SW 1271 (cell line): ENCODE measurements at places on chromosomes 4 and X.
A peak's percentile ranks its signal among the peaks of the same experiment; 100 is the strongest.

DNA sequence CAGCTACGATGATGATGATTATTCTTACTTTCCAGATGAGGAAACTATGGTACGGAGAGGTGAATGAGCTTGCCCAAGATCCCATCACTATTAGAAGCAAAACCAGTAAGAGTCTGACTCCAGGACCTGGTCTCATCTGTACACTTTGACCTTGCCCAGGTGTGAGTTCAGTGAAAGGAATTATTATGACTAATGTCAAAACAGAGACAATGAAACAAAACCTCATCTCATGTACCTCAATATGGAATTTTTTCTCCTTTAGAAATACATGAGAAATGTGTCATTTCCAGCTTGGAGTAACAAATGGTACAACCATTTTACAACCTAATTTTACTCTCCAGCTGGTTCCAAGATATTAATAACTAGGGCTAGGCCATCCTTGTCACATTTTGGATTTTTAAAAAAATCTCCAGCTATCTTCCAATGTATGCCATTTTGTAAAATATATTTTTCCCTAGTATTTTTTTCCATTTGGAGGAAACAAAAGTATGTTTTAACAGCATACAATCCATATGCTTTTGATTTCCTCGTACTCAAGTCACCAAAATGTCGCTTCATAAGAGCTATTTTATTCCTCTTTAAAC is 213.8 kb downstream of the PTTG2 start:
- DNase-seq, result no peak

- DNase-seq, result no peak
Measured at GRCh38 chr4:182137343-182137742, 105.9 kb upstream of the TENM3 start.

DNA sequence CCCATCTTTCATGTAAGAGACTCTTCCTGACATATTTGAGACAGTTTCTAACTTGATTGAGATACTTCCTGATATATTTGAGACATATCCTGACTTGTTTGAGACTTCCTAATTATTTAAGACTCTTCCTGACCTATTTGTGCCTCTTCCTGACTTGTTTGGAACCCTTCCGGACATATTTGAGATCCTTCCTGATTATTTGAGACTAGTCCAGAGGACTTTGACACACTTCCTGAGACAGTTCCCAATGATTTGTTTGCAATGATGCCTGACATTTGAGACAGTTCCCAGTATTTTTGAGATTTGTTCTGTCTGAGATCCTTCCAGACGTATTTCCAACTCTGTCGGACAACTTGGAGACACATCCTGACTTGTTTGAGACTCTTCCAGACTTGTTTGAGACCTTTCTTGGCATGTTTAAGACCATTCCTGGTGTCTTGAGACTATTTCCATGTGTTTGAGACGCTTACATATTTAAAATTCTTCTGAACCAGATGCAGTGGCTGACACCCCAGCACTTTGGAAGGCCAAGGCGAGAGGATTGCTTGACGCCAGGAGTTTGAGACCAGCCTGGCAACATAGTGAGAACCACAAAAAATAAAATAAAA is 118.9 kb upstream of the USP9X start:
- DNase-seq, result no peak

DNA sequence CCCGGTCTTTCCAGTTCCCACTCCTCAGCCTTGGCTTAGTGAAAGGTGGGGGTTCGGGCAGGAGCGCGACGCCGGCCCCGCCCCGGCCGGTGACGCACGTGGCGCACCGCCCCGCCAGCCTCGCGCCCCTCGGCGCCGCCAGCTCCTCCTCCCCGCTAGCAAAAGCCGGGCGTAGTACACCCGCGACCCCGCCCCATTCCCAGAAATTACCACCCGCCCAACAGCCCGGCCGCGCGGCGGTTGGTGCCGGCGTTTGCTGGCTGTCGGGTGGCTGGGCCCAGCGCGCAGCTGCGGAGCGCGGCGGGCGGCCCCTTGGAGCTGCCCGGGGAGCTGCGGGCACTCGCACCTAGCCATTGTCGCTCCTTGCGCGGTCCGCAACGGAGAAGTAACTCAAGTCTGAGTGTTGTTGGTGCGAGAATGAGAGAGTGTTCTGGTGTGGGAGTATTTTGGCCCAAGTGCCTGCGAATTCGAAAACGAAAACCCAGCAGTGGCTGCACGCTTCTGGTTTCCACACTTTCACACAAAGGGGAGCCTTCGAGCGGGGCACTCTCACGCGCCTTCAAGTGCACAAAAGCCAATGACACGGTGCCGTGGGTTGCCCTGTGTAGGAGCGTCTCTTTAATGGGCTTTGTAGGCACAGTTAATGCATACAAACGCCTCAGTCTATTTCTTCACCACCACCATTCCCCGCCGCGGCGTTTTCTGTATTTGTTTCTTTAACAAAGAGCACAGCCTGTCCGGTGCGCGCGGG is 1.0 kb upstream of the ELF2 start:
- peak; percentile 82 for DNase-seq

DNA sequence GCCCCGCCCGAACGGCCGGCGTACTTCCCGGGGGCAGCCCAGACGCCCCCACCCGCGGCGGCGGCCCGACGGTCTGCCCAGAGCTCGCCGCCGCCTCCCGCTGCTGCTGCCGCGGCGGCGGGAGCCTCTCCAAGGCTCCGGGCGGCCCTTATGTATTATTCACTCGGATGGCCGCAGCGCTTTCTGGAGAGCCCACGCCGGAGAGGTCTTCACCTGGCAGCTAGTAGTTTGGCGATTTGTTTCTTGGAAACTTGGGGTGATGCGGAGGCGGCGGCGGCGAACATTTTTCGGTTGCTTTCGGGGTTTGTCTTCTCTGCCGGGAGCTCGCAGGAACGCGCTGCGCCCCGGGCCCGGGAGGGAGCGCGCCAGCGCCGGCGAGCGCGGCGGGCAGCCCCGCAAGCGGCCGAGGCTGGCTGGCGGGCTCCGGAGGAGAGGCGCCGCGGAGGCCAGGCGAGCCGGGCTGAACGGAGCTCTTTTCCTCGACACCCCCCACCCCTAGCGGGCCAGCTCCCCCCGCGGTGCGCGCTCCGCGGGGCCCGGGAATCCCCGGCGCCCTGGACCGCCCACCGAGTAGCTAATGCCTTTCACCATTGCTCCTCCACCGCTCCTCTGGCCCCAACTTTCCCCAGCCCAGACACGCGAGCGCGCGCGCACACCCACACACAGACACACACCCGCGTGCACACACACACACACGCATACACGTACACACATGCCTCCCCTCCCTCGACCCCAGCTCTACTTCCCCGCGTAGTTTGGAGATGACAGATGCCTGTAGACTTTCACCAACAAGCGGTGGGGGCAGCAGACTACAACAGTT is 113.5 kb downstream of the DHX15 start:
- peak; percentile 32 for DNase-seq

GRCh38 chr4:31307029-31307428 is 586.9 kb downstream of the PCDH7 start:
- DNase-seq, result no peak

DNA sequence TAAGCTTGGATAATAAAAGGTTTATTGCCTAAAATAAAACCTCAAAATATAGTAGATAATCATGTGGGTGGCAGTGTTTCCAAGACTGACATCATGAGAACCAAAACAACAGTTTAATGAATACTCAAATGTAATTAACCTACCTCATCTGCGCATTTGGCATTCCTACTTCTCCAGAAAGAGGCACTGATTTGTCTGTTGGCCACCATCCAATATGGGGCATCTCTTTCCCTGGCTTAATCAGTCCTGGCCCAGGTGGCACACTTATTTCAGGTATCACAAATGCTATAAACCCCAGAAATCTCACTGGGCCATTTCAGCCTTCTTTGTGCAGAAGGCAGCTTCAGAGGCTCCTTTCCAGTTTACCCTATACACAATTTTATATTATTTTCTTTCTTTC is 192.2 kb downstream of the COMMD8 start:
- no peak for DNase-seq

DNA sequence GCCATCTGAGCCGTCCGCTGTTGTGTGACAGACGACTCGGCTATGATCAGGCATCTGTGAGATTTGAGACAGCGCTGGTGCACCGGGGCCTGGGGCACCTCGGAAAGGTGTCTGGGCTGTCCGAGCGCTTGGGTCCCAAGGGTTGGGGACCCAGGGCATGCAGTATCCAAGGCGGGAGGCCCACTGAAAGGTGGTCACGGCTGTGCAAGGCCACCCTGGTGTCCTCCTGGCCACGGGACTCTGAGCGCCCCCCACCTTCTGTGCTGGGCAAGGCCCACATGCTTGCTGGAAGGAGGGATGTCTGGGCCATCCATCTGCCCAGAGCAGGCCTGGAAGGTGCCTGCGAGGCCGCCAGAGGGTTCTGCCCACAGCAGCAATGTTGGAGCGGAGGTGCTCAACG is 19.9 kb downstream of the TACC3 start:
- DNase-seq, result no peak

GRCh38 chr4:577499-578450 is 1.7 kb upstream of the TMEM271 start:
- no peak for DNase-seq

- DNase-seq, result no peak
Measured at GRCh38 chr4:183830438-183830985, 74.6 kb upstream of the STOX2 start.
